ENCODE measurements at places on chromosomes 16 and 17.

DNA sequence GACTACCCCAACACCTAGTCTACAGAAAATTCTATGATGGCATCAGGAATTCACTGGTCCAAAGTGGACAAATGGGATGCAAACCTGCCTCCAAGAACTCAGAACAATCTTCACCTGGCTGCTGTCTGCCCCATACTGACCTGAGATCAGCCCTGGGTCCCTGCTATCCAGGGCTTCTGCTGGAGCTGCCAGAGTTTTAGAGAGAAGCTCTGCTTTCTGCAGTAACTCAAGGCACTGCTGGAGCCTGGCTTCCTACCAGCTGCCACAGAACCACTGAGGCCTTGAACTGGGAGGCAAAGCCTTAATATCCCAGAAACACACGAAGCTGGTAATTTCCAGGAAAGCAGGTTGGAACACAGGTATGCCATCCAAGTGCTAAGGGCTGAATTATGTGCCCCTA, 7.5 kb downstream of the TMEM170A start:
- no peak for DNase-seq

- no peak for DNase-seq
Observed at GRCh38 chr16:86649875-86650274, 71.5 kb downstream of the FOXL1 start.

- no peak for DNase-seq
Observed at GRCh38 chr16:4176906-4177417, 60.7 kb upstream of the ADCY9 start.

GRCh38 chr17:3012926-3013581, 50.4 kb downstream of the OR1D5 start:
- no peak for DNase-seq

DNA sequence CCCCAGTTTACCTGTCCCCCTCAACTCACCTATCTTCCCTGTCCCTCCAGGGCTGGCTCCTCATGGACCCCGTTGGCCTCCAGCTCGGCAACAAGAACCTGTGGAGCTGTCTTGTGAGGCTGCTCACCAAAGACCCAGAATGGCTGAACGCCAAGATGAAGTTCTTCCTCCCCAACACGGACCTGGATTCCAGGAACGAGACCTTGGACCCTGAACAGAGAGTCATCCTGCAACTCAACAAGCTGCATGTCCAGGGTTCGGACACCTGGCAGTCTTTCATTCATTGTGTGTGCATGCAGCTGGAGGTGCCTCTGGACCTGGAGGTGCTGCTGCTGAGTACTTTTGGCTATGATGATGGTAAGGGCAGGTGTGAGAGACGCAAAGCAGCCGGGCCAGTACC, 31.3 kb downstream of the NLRC5 start:
- DNase-seq: no peak

DNA sequence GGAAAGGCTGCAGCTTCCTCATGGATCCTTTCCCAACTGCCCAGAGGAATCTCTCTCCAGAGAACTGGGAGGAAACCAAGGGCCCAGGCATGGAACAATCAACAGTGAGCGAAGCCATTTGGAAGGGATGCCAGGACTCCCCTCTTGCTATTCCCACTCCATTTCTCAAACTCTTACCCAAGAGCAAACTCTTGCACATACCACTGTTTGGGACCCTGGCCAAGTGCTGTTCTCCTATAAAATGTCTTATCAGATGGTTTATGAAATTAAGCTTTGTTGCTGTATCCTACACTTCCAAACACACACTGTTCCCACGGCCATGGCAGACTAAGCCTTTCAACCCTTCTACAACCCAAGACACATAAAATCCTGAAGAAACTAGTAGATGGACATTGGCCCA, 48.3 kb upstream of the AXIN2 start:
- peak; percentile 84 for DNase-seq

DNA sequence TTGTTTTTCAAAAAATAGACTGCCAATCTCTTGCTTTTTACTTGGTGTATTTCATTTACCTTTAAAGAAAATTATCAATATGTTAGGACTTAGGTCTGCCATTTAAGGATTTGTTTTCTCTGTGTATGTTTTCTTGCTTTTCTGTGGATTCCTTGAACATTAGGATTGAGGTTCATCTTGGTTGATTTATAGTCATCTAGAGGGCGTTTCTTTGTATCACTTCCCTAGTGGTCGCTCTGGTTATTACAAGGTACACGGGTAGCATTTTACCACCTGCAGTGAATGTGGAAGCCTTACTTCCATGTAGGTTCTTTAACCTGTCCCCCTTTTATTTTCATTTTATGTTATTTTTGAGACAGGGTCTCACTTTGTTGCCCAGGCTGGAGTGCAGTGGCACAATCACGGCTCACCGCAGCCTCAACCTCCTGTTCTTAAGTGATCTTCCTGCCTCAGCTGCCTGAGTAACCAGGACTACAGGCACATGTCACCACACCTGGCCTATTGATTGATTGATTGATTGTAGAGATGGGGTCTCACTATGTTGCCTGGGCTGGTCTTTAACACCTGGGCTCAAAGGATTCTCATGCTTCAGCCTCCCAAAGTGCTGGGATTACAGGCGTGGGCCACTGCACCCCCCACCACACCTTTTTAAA, 35.2 kb upstream of the CBX4 start:
- no peak for DNase-seq

DNA sequence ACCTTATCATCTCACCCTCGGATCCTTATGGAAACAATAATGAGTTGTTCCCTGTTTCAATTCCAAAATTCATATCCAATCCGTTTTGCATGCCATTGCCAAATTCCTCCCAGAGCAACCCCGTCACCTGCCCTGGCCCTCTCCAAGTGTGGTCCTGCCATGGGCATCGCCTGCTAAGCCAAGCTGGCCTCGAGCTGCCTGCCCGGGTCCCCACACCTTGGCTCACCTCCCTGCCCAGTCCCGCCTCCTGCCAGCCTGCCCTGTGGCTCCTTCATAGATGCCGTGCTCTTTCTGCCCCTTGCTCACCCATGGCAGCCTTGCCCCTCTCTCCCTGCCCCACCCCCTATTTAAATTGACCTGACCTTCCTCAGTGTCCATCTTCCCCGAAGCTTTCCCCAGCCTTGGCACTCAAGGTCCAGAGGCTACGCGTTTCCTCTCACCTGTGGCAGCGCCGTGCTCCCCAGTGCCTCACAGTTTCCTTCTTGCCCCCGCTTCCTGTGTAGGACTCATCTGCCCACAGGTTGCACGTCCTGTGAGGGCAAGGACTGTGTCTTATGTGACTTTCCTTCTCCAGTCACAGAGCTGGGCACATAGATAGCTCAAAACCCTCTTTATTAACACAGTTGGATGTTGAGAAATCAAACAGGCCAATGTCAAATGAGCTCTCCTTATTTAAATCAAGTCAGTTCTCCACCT, 12.7 kb downstream of the MAPT start:
- DNase-seq: no peak

GRCh38 chr17:61064087-61064951, 335.3 kb upstream of the TBX2 start:
- no peak for DNase-seq

DNA sequence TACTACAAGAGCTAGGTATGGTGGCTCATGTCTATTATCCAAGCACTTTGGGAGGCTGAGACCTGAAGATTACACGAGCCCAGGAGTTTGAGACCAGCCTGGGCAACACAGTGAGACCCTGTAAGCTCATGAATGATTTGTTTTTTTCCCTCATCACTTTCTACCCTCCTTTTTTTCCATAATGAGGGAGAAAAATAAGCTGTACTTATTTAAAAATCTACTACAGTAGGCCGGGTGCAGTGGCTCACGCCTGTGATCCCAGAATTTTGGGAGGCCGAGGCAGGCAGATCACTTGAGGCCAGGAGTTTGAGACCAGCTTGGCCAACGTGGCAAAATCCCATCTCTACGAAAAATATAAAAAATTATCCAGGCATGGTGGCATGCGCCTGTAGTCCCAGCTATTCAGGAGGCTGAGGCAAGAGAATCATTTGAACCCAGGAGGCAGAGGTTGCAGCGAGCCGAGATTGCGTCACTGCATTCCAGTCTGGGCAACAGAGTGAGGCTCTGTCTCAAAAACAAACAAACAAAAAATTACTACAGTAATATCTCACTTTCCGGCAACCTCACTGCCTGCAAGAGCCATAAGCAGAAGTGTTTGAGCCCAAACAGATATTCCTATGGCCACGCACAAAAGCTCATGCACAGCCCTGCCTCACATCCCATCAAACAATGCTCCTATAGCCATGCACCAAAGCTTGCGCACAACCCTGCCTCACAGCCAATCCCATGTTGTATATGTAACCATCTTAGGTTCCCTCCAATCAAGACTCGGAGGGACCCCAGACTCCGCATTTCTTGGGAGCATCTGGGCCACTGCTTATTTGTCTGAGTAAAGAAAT, 37.4 kb downstream of the TK2 start:
- no peak for DNase-seq

DNA sequence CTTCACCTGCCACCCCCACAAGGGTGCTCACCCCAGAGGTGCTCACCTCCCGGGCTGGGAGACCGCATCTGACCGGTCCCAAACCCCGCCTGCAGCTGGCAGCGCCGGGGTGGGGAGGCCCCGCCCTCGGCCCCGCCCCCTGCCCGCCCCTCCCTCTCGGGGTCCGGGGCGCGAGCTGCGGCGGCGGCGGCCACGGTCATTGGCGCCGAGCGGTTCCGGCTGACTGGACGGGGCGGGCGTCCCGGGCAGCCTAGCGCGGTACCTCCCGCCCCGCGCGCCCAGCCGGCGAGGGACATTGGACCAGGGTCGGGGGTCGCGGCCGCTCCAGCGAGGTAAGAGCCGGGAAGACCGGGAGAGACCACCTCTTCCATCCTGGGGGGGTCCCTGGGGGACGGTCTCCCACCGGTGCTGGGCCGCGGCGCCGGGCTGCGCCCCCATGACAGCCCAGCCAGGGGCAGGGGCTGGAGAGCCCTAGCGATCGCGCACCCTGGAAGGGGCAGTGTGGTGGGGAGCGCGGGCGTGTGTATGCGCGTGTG, at the start of gene CACNG5:
Gene CACNG5 (plus strand): TSS at position 199 of the 536 bp plus-strand sequence. CDS start 42,216 bp downstream, outside the sequence.
- DNase-seq: no peak

DNA sequence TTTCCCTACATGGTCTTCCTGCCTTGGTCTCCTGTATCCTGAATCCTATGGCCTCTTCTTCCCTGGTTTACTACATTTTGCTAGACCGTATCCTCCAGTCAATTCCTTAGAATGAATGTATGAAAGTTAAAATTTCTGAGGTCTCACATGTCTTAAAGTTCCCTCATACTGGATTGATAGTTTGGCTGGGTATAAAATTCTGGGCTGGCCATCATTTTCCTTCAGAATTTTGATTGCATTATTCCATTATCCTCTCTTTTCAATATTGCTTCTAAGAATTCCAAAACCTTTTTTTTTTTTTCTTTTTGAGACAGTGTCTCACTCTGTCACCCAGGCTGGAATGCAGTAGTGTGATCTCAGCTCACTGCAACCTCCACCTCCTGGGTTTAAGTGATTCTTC, 10.8 kb downstream of the NOD2 start:
- DNase-seq: no peak

DNA sequence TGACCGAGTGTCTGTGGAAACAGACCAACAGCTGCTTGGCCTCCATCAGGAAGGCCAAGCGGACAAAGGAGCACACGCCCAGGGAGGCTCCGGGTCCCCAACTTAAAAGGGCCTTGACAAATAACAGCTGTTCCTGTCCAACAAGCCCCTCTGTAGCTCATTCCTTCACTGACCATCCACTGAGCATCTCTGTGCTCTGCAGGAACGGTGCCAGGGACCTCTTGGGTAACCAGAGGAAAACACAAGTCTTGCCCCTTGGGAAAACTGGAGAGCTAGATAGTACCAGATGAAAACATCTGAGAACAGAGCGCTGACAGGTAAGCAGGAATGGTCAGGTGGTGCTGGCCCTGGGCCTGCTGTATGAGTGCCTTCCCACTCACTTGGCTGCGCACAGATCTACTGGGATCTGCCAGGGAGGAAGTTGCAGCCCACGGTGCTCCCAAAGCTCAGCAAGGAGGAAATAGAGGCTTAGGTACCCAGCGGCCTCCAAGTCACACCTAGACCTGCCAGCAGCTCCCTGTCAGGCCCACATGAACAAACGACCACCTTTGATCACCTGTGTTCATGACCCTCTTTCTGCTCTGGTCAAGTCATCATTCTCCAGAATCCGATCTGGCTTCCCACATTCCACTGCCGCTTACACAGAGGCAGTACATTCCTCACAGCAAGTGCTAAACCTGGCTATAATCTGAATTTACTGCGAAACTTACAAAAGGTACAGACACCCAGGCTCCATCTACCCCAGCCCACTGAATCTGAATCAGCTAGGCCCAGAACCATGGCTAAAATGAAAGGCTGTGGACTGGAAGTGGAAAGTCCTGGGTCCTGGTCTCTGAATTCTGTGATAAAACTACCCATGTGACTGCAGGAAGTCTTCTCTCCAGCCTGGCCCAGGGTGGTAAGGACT, 12.5 kb downstream of the DCAKD start:
- peak; percentile 84 for DNase-seq

- no peak for DNase-seq
Observed at GRCh38 chr17:44390250-44390870, 911 bp upstream of the ITGA2B start.

- no peak for DNase-seq
Observed at GRCh38 chr16:81627024-81627423, 152.1 kb upstream of the PLCG2 start.

GRCh38 chr17:26809033-26809432, 484.9 kb upstream of the WSB1 start:
- DNase-seq: no peak

DNA sequence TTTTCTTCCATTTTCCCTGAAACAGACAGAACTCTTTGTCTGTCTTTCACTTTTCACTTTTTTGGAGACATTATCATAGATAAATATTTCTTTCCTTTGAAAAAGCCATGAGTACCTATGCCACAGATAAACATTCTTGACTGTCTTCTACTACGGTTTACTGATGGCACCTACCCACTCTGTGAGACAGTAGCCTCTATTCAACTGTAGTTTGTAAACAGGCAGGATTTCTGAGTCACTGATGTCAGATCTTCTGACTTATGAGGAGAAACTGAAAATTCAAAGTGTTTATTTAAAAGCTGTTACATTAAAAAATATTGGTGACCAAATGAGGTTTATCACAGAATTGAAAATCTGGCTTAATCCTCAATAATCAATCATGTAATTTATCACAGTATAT, 658.4 kb downstream of the TOX3 start:
- DNase-seq: no peak

- DNase-seq: peak; percentile 4
Observed at GRCh38 chr17:14417336-14417735, 116.5 kb downstream of the HS3ST3B1 start.
